ENCODE measurements at places on chromosomes 6 and 20.

DNA sequence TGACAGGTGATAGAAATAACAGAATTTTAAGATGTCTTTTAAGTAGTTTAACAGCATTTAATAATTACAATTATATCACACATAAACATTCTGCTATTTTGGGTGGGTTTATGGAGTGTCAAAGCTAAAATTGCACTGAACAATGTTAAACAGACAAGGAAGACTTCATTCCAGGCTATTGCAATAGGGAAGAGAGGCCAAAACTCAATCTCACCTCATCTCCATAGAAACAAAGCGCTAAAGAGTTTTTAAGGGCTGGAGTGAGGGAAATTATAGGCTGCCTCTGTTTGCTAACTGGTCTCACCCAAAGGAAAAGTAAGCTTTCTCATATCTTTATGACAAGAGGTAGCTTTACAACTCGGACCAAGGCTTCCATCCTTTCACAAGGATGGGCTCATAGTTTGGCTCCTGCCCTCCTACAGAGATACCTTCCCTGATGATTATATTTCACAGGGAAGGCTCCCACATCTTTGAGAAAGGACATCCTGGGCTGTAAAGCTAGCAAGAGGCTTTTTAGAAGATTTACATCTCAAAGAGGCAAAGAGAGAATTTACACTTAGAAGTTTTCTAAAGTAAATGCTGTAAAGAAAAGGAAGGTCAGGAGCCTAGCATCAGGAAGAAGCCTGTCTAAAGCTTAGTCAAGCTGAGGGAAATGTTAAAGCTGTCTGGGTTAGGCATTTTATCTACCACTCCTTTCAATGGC is 350.2 kb upstream of the IMPG1 start:
- DNase-seq, result no peak

- no peak for DNase-seq
Measured at GRCh38 chr20:46973766-46974165, 79.1 kb downstream of the EYA2 start.

- no peak for DNase-seq
Measured at GRCh38 chr6:68158256-68158655, 476.8 kb upstream of the ADGRB3 start.

DNA sequence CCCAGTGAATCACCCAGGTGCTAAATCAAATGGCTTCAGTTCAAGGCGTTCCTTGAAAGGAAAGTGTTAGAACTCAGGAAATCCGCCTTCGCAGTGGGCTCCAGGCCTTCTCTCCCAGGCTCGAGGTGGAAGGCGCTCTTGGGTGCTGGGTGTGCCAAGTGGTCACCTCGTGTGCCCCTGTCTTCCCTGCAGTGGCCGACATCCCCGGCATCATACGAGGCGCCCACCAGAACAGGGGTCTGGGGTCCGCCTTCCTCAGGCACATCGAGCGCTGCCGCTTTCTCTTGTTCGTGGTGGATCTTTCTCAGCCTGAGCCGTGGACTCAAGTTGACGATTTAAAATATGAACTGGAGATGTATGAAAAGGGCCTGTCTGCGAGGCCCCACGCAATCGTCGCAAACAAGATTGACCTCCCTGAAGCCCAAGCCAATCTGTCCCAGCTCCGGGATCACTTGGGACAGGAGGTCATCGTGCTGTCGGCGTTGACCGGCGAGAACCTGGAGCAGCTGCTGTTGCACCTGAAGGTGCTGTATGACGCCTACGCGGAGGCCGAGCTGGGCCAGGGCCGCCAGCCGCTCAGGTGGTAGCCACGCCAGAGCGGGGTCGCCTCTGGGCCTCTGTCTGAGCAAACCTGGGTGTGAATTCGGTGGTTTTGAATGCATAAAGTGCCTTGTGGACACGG is 17.8 kb downstream of the MTG2 start:
- DNase-seq, result no peak

GRCh38 chr6:45966797-45967196 is 48.9 kb downstream of the CLIC5 start:
- no peak for DNase-seq

GRCh38 chr20:62066983-62067433 is 1.3 kb upstream of the TAF4 start:
- no peak for DNase-seq

GRCh38 chr20:46027245-46027853 is 1.7 kb upstream of the SLC12A5 start:
- DNase-seq, result no peak

DNA sequence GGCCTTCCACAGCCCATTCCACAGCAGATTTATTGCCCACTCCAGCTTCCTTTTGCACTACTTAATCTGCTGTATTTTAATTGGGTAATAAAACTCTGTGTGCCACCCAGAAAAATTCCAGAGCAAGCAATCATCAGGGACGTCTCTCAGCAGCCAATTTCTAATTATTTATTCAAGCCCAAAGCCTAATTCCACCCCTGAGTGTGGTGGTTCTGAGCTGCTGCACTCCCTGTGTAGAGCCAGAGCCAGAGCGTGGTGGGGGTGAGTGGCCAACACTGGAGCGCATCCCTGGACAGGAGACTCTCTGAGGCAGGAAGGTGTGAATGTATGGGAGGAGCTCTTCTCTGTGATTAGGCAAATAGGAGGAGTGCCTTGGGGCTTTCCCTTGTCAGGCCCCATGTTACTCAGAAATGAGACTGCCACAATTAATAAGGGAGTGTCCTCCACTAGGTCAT is 66.1 kb downstream of the CD24 start:
- no peak for DNase-seq

DNA sequence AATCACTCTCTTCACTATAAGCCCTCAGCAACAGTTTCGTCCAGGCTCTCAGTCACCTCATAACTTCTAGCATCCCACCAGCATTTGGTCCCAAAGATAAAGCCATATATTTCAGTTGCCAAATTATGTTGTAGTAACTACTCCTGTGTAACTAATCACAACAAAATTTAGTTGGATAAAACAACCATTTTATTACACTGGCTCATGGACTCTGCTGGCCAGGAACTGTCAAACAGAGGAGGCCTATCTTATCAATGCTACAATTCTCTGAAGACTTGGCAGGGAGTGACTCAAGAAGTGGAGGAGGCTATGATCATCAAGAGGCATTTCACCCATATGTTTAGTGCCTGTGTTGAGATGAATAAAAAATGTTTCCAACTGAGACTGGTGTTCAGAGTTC is 1082.3 kb upstream of the GJE1 start:
- no peak for DNase-seq

GRCh38 chr6:111812060-111813038 is 60.9 kb downstream of the FYN start:
- DNase-seq, result no peak

- no peak for DNase-seq
Measured at GRCh38 chr6:152978058-152978457, 4.8 kb downstream of the FBXO5 start.

- no peak for DNase-seq
Measured at GRCh38 chr6:138795809-138796603, at the start of gene ECT2L. Gene ECT2L, plus strand, starts transcription at chr6:138796087. Its CDS starts 17,188 bp downstream, at chr6:138813275.

- no peak for DNase-seq
Measured at GRCh38 chr20:34269996-34270627, 28.9 kb downstream of the ASIP start.

- no peak for DNase-seq
Measured at GRCh38 chr6:73006146-73006545, 219.2 kb downstream of the KHDC1L start.

DNA sequence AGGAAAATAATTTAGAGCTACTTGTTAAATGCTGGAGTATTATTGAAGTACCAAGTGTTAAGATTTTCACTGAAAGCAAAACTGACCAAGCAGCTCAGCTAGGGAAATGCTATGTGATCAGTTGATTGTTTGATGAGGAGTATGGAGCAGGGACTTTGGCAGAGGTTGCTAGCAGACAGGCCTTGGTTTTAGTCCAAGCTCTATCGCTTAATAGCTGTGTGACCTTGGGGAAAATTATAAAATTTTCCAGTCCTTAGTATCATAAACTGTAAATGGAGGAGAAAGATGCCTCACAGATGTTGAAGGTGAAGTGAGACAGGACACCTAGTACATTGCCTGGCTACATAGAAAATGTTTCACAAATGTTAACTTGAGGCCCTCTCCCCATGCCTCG is 136.6 kb downstream of the MTHFD1L start:
- DNase-seq, result no peak

GRCh38 chr20:46357030-46357514 is 48.8 kb upstream of the CDH22 start:
- DNase-seq, result no peak

DNA sequence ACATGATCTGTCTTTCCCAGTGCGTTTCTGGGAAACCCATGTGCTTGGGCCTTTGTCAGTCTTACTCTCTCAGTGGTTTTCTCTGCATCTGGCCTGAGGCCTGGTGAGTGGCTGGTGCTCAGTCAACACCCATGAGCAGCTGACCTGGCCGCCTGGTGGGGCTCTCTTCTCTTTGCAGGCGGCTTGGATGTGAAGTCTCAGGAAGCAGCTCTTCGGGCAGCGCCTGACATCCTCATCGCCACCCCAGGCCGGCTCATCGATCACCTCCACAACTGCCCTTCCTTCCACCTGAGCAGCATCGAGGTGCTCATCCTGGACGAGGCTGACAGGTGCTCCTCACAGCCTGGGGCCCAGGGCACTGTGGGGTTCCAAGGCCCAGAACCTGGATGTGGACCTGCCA is 10.8 kb downstream of the DDX27 start:
- no peak for DNase-seq

All from NCI-H1930 (cell line).